AG10803 (cell line): ENCODE measurements at places on chromosomes 1 and 21.

DNA sequence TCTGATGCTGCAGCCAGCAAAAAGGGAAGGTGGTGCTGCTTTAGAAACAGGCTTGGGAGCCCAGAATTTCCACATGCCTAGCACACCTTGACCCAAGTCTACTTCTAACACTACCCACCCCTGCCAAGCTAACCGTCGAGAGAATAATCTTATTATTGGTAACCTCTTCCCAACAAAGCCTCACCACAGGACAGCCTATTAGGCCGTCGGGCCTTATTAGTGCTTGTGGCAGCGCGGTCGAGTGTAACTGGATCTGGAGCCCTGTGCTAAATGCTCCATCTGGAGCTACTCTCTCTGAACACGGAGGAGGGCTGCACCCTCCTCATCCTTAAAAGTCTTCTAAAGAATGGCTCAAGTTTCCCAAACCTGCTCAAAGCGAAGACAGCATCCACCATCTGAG, 165.5 kb upstream of the NFIA start:
- no peak for DNase-seq

DNA sequence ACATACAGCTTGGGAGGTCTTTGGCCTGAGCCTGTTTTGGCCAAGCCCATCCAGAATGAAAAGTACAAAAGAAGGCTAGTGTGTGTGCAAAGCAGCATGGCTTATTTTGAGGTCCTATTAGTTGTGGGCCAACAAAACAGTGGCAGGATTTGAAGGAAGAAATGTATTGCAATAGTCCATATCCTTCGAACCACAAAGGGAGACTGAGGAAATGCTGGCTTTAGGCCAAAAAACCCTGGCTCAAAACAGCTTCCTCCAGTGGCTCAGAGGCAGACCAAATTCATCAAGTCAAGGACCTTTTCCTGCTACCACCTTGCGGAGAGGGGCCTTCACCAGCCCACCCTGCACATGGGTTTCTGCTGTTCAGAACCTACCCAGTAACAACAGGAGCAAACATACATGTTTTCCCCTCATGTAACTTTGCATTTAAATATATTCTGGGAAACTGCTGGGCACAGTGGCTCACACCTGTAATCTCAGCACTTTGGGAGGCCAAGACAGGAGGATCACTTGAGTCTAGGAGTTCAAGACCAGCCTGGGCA, 43.3 kb downstream of the VPS26C start:
- DNase-seq = no peak

GRCh38 chr1:4019606-4020331, 119.7 kb upstream of the C1orf174 start:
- no peak for DNase-seq

GRCh38 chr1:119874186-119874585, 22.1 kb downstream of the ADAM30 start:
- no peak for DNase-seq

GRCh38 chr1:53278298-53278725, 40.0 kb upstream of the MAGOH start:
- DNase-seq = no peak

DNA sequence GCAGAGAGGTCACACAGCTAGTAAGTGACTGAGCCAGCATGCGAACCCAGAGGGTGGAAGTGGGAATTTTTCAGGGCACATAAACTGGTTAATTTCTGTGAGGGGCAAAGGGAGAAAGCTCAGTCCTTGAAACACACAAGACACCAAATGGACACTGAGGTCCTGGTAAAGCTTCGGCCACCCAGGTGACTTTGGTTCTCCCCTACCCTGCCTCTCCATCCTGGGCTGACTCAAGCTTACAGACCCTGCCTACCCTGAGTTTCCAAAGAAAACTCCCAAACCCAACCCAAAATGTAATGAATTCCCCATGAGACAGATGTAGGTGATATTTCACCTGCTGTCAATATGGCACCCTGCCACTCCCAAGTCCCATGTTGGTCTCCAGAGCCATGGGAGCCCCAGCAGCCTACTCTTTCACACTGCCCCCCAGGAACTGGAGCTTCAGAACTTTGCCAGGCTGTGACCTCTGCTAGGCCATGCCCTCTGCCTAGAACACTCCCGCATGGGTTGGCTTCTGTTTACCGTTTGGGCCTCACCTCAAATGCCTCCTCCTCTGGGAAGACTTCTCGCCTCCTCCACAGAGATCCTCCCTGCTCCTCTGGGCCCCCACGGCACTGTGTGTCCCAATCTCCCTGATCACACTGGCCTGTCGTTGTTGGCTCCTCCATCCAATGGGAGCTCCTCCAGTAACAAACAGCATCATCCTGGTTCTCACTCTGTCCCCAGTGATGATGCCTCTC, 3.7 kb upstream of the LRP8 start:
- DNase-seq = no peak

- no peak for DNase-seq
Measured at GRCh38 chr1:47190857-47191256, 1.0 kb upstream of the PDZK1IP1 start.

- DNase-seq = peak; percentile 97
Measured at GRCh38 chr1:31701091-31701736, 2.6 kb downstream of the COL16A1 start.

DNA sequence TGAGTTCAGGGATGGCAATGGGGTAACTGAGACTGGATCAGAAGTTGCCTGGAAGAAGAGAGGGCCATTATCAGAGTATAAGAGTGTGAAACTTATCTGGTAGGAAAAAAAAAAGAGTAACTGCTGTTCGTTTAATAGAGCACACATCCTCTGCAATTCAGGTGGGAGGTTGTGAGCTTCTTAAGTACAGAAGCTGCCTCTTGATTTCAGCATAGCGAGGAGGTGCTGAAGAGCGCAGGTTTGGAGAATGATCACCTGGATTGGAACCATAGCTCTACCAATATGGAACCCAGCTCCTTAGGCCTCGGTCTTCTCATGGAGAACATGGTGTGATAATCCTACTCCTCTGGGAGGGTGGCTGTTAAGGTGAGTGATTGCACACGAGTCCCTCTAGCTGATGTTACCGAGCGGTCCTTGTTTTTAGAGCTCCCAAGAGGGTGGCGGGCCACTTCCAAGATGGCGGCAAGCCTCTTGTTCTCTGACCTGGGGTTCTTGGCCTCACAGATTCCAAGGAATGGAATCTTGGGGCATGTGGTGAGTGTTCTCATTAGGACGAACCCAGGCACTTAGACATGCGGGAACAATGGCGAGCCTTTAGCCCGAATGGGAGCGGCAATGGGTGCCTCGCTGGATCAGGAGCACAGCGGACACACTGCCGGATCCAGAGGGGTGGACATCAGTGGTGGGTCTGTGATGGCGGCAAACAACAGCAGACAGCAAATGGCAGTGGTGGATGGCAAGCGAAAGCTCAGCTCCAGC, 3.3 kb upstream of the MX1 start:
- no peak for DNase-seq

GRCh38 chr1:157363660-157364140, 188.6 kb downstream of the FCRL5 start:
- DNase-seq = peak; percentile 52

DNA sequence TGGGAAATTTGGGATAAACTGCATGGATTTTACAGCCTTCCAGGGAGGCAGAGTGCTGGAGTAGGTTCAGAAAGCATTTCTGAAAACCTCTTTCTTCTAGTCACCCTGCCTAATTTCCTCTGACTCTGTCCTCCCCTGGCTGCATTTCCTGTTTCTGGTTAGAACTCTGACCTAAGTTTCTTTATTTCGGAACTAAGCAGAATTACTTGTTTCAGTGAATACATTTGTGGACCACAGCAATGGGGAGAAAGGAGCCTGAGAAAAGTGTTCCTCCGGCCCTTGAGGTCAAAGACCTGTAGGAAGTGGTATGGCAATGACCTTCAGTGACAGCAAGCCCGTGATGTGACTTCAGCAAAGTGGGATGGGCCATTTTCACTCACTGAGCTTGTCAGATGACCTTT, 173.4 kb upstream of the RUNX1 start:
- DNase-seq = peak; percentile 22

GRCh38 chr1:39499668-39500067, 8.2 kb downstream of the BMP8A start:
- DNase-seq = no peak

DNA sequence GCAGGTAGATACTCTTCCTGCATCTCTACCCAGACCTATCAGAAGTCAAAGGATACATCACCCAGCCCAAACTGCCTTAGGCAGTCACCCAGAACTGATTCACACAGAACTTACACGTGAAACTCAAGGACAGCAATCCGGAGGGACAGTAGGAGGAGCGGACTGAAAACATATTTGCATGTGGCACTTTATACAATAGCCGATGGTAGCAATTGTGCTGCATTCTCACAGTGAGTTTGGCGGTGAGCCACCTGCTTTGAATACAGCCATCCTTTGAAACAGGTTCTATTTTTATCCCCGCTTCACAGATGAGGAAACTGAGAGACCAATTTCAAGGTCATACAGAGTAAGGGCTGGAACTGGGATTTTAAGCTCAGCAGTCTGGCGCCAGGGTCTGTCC, 69.5 kb downstream of the EDEM3 start:
- no peak for DNase-seq

- DNase-seq = no peak
Measured at GRCh38 chr1:208048904-208049303, 138.0 kb upstream of the CD34 start.

- DNase-seq = peak; percentile 88
Measured at GRCh38 chr1:220124542-220124941, 30.6 kb downstream of the IARS2 start.

DNA sequence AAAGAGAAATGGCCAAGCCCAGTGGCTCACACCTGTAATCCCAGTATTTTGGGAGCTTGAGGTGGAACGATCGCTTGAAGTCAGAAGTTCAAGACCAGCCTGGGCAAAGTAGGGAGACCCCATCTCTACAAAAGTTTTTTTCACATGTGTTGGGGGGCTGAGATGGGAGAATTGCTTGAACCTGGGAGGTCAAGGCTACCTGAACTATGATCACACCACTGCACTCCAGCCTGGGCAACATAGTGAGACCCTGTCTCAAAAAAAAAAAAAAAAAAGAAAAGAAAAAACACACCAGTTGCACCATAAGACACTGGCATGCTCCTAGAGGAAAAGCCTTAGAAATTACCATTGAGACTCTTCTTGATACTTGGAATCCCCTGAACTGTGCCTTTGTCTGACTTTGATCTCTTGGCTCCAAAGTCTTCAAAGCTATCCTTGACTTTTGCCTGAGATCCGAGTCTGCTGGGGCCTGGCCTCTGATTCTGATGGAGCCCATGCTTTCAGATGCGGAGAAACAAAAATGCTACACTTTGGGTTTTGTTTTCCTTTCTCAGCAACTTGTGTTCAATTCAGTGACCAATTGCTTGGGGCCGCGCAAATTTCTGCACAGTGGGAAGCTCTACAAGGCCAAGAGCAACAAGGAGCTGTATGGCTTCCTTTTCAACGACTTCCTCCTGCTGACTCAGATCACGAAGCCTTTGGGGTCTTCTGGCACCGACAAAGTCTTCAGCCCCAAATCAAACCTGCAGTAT, 33.7 kb downstream of the ATP5PO start:
- DNase-seq = no peak

GRCh38 chr21:26961698-26962097, 5.2 kb downstream of the ADAMTS5 start:
- peak; percentile 38 for DNase-seq

GRCh38 chr1:1157033-1157365, 16.7 kb upstream of the TTLL10 start:
- no peak for DNase-seq

DNA sequence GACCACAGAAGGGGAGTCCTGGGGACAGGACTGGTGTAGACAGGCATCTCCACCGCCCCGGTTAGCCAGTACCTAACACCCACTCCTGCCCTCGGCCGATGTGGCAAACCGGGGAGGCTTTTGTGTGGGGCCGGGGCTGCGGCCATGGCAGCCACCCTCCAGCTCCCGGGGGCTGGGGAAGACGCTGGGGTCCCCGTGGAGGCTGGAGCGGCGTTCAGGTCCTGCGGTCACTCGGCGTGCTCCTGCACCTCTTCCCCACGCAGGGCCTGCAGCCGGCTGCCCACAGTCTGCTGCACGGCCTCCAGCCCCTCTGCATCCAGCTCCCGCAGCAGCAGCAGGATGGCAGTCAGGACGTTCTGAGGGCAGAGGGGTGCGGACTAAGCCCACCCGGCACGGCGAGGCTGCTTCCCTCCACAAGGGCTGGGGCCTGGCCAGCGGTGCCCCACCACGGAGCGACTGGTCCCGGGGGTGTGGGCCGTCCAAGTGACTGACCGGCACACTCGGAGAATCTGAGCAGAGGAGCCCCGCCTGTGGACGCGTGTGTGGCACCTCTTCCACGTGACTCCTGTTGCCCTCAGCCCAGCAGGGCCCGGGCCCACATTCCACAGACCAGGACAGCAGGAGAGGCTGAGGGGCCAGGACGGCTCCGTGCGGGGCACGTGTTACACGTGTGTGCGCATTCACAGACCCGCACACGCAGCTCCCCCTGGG, 9.1 kb downstream of the CFAP410 start:
- DNase-seq = no peak

- DNase-seq = peak; percentile 85
Measured at GRCh38 chr1:85411567-85412305, 53.2 kb downstream of the DDAH1 start.

- DNase-seq = no peak
Measured at GRCh38 chr1:112537456-112537855, 28.7 kb downstream of the WNT2B start.

- DNase-seq = no peak
Measured at GRCh38 chr1:231188072-231188471, 26.2 kb downstream of the TRIM67 start.

DNA sequence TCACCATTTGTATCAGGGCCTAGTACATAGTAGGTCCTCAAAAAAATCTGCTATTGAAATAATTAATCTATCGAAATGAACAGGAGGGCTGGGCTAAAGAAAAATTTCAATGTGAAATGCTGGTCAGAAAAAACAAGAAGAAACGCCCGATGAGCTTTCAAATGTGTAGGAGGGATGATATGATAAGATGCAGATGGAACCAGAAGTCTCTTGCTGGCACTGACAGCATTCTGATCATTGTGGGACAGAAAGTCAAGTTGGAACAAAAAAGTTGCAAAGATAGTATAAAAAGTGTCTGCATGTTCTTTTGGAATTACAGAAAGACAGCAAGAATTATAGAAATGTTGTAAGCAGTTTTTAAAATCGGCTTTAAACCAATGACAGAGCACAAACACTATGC, 11.1 kb downstream of the G0S2 start:
- no peak for DNase-seq

- no peak for DNase-seq
Measured at GRCh38 chr1:16296643-16297042, 55.6 kb downstream of the FBXO42 start.

- DNase-seq = no peak
Measured at GRCh38 chr1:209758400-209758799, 2.5 kb downstream of the TRAF3IP3 start.

DNA sequence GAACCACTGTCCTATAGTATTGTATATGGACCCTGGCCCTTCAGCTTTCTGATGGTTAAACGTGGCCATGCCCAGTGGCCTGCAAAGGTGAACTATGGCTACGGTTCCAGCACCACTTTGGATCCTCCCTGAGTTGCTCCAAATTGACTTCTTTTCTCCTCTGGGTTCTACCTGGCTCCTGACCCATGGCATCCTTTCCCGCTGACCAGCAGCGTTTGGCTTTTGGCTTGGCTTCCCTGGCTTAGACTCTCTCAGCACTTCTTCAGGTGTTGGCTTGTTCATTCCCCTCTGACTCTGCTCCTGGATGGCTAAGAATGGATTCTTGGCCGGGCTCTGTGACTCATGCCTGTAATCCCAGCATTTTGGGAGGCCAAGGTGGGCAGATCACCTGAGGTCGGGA, 152.9 kb downstream of the CNIH3 start:
- no peak for DNase-seq

GRCh38 chr1:28027660-28028059, 60.8 kb downstream of the EYA3 start:
- no peak for DNase-seq

GRCh38 chr1:27779122-27779521, 6.1 kb downstream of the STX12 start:
- DNase-seq = no peak

GRCh38 chr1:8752411-8752810, 65.0 kb downstream of the RERE start:
- DNase-seq = no peak
